ENCODE measurements at places on chromosomes 12 and 14.

- DNase-seq = peak; percentile 99
Observed at GRCh38 chr14:23094666-23095195, at the start of gene ACIN1. Gene ACIN1, minus strand, starts transcription at chr14:23095136. Its CDS starts 24 bp downstream, at chr14:23095112.

GRCh38 chr12:8860165-8860961, 37.9 kb downstream of the A2ML1 start:
- peak; percentile 12 for DNase-seq

DNA sequence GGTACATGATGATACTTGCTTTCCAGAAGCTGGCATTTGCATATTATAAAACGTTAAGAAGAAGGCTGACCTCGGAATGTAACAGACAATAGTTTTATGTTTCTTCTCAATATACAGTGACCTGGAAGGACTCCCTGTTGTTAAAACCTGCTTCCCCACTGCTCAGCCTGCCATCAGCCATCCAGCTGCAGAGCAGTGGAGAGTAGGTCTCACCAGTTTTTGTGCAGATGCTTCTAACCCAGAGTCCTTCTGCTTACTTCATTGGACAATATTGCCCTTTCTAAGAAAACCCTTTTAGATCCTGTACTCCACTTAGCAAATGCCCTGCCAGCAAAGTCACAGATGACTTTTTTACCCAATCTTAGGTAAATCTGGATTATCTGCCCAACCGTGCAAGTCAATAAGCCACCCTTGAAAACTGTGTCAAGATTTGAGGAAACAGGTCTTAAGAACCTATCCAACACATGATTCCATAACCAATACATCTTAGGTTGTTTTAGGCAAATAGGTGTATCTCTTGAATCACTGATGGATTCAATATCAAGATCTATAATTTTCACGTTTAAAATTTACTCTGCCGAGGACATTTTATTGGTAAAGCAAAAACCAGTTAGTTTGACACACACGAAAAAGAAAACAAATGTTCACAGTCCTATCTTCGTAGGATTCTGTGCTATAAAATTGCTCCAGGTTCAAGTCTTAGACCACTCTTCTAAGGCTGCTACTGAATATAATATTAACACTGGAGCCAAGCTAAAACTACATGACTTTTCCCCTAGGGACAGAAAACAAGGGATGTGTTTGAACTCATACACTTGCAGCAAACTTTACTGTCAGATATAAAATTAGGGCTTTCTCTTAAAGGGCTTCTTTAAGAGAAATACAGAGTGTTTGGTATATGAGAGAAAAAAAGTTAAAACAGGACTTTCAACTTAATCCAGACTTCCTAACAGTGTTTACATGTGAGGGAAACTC, 5.7 kb downstream of the PHLDA1 start:
- DNase-seq = no peak

DNA sequence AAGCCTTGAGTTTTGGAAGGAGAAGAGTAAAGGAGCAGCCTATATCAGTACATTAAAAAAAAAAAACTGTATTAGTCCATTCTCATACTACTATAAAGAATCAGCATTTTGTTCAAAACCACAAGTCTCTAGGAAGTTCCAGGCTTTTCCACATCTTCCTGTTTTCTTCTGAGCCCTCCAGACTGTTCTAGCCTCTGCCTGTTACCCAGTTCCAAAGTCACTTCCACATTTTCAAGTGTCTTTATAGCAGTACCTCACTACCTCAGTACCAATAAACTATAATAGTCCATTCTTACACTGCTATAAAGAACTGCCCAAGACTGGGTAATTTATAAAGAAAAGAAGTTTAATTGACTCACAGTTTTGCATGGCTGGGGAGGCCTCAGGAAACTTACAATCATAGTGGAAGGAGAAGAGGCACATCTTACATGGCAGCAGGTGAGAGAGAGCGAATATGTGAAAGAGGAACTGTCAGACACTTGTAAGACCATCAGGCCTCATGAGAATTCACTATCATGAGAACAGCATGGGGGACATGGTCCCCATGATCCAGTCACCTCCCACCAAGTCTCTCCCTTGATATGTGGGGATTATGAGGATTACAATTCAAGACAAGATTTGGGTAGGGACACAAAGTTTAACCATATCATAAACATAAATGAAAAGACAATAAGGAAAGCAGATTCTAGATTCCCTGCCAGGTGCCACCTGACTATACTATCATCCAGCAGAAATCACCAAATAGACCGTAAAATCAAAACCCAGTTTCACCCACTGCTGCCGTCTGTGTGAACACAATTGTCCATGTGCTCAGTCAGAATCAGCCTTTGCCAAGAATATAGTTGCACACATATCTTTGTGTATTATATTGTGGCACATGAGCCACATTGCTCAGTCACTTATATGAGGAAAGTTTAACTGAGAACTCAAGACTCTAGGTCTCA, 27.8 kb downstream of the TOGARAM1 start:
- no peak for DNase-seq

GRCh38 chr14:51862860-51863259, 2.4 kb downstream of the GNG2 start:
- DNase-seq = no peak

- no peak for DNase-seq
Observed at GRCh38 chr12:124893792-124894516, 20.5 kb downstream of the UBC start.

DNA sequence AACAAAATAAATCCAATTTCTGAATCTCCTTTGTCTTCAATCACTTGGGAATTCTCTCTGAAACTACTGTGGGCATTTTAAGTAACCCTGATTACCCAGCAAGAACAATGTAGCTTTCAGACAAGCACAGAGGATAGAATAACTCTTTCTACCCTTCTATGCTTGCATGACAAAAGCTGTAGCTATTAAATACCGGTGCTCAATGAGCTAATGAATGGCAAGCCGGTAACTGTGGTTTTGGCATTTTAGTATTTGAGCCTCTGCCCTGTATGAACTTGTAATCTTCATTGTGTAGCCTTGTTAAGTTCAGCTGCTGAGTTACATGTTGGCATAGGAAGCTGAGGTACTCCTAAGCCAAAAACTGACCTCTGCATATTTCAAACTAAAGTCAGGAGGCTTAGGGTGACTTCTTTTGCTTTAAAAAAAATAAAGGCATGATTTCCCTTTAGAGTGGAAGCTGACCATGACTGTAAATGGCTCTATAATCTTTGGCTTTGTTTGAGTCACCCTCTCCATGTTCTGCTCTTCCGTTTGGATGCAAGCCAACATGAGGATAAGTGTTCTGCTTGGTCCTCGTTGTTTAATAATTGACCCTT, 171.0 kb upstream of the HIF1A start:
- no peak for DNase-seq

GRCh38 chr12:64392221-64392620, 1.7 kb upstream of the C12orf56 start:
- DNase-seq = no peak
